ENCODE measurements at places on chromosomes 3 and 15.
A peak's percentile ranks its signal among the peaks of the same experiment; 100 is the strongest.

GRCh38 chr3:172106037-172106954 lies 66.9 kb downstream of the FNDC3B start:
- DNase-seq: no peak

GRCh38 chr3:197197334-197197733 lies 101.1 kb downstream of the DLG1 start:
- DNase-seq: no peak

DNA sequence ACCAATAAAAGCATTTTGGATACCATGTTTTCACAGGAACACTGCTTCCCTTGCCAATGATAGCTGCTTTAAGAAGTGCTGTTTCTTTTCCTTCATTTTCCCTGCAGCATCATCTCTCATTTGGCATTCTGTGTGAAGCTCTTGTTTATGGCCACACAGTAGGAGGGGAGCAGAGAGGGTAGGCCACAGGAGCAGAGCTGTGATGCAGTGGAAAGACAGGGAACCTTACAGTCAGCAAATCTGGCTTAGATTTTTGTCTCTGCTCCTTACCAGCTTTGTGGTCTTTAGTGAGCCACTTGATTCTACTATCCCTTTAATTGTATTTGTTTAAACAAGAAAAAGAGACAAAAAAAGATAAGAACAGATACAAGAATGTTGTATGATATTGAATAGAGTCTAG lies 138.7 kb downstream of the RPL22L1 start:
- no peak for DNase-seq

DNA sequence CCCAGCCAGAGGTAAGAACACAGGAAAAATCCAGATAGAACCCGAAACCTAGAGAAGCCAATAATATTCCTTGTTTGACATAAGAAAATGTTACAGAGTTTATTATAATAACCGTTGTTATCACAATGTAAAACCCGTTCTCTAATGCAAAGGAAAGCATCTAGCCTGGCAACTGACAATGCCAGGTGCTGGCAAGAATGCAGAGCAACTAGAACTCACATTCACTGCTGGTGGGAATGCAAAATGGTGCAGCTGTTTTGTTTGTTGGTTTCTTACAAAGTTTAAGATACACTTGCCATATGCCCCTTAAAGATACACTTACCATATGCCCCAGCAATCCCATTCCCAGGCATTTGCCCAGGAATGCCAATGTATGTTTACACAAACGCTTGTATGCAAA lies 23.4 kb downstream of the VPS39 start:
- no peak for DNase-seq

DNA sequence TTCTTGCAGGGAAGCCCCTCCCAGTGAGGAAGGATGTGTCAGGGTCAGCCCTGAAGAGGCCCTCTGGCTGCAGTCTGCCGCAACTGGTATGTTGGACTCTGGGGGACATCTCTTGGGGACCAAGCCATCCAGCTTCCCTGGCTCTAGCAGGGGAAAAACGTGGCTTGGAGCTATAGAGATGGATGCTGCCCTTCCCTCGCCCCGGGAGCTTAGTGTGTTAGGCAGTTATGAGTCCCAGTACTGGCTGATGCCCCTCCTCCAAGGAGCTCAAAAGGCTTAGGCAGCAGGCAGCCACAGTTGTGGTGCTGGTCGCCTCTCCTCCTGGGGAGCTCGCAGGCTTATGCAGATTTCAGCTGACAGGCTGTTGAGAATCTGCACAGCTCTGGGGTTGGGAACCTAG lies 353.1 kb upstream of the GBE1 start:
- no peak for DNase-seq

GRCh38 chr15:62894322-62895085 lies 148.0 kb upstream of the TPM1 start:
- DNase-seq: no peak

GRCh38 chr3:134359121-134360010 lies 14.9 kb downstream of the AMOTL2 start:
- DNase-seq: no peak

- DNase-seq: no peak
These were observed 19.9 kb downstream of the CIP2A start for GRCh38 chr3:108569336-108569735.

DNA sequence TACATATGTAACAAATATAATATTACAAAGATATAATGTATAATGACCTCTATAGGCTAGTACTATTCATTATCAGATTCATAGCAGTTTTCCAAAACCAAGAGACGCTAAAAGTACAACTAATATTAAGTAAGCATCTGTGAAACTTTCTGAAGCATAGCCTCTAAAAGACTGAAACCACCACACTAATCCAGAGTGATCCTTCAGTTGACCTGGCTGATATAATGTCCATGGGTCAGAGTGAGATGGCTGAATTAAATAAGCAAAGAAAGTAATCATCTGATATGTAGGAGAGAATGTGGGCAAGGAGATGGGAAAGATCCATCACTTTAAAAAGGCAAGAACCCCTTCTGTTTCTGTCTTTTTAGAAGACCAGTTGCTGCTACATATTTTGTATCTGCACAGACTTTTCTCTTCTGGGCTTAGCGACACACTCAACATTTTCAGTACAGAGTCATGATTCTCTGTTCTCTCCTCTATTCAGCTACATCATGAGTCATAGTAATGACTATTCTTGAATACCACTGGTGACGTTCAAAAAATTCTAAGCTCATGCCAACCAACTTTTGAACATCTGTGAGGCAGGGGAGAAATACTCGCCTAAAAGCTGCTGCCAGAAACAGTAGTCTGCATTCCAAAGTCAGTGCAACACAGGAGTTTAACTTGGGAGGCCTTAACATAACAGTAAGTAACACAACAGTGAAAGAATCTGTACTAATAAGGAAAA lies 149.6 kb downstream of the MAGI1 start:
- DNase-seq: no peak

DNA sequence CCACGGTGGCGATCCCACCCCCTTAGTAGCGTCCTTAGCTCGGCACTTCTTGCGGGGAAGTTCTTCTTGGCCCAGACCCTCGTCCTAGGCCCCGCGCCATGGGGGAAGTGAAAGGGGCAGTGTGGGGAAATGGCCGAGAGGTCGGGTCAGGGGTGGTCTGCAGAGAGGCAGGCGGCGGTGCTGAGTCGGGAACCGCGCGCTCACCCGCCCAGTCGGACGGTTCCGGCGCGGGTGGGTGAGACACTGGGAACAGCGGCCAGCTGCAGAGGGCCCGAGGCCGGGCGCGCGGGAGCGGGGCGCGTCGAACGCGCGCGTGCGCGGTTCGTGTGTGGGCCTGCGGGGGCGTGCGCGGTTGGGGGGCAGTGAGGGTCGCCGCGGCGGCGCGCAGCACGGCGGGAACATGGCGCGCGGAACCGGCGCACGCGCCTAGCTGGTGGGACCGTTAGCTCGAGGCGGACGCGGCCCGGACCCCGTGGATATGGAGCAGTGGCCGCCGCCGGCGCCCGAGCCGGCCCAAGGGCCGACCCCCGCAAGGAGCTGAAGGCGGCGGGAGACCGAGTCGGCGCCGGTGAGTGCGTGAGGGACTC lies 246.9 kb downstream of the GOLGA6L6 start:
- no peak for DNase-seq

DNA sequence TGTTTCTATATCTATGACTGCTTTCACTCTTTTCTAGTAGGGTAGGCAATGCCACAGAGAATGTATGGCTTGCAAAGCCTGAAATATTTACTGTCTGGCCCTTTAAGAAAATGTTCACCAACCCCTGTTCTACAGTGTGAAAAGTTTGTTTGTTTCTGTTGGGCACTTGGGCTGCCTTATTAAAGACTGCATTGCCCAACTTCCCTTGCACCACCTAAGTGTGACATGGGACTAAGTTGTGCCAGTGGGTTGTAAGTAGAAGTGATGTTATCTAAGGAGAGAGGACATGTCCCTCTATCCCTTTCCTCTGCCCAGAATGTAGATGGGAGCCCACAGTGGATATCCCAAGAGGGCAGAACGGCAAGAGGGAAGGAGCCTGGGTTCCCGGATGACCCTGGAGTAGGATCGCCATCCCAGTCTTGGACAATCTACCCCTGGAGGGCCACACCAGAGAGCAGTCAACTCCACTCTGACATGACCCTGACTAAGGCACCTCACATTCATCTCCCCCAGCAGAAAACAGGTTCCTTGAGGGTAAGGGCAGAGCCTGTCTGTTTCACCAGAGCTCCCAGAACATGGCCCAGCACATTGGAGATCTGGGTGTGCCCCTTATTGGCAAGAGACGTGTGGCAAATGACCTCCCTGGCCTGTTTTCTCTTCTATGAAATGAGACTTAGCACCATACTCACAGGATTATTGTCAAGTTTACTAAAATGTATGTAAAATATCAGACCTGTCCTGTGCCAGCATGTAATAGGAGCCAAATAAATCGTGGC lies 138.8 kb downstream of the SMAD6 start:
- no peak for DNase-seq

DNA sequence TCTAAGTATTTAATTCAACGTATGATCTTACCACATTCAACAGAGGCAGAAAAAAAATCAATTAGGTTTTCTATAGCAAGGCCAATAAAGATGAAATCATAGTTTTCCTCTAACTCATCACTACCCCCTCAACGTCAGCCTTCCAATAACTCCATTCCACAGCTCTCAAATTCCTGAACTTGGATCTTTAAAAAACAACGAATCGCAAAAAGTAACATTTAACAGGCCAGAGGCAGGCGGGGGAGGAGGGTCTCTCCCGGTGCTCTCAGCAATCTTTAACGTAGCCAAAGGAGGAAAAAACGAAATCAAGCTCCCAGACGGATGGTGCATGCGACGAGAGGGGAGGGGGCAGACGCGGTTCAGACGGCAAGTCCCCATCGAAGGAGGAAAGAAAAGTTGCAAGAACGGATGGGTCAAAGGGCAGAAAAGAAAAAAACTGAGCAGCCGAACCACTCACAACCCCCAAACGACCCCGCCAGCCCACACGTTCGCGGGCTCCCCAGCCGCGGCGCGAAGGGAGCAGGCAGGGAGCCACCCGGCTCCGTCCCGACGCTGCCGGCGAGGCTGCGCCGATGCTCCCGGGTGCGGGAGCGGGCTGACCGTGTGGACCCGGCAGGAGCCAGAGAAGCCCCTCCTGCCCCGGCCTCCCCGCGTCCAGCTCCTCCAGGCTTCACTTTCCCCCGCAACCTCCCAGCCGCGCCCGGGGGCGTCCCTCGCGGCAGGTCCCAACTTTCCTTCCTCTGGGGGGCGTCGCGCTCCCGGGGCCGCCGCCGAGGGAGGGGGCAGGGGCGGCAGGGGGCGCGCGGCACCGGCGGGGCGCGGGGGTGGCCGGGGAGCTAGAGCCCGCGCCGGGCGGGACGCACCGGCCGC lies 703 bp downstream of the PEAK1 start:
- DNase-seq: peak; percentile 51

DNA sequence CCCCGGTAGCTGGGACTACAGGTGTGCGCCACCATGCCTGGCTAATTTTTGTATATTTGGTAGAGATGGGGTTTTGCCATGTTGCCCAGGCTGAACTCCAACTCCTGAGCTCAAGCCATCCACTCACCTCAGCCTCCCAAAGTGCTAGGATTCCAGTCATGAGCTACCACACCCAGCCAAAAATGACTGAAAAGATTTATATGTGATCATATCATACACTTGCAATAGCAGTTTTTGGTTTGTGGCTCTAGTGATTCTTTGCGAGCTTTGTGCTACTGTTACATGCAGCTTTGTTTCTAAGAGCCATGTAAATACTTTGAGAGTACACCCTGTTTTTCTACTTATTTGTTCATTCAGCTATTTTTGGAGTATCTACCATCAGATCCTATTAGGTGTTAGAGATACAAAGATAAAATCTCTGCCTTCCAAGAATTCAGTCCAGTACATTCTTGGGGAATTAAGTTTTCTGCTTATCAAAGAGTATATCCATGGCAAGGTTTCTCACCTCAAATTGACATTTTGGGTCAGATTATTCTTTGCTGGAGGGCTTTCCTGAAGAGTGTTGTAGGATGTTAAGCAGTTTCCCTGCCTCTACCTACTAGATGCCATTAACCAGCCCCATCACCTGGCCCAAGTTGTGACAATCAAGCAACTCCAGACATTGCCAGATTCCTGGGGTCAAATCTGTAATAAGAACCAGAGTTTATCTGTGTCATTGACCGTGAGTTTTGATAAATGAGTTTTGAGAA lies 15.0 kb downstream of the SNAP23 start:
- no peak for DNase-seq

GRCh38 chr3:133840055-133840737 lies 34.6 kb downstream of the SRPRB start:
- no peak for DNase-seq

GRCh38 chr3:42547401-42547945 lies 34.3 kb downstream of the SEC22C start:
- peak; percentile 67 for DNase-seq

GRCh38 chr3:15023249-15023648 lies 41.9 kb downstream of the MRPS25 start:
- no peak for DNase-seq

DNA sequence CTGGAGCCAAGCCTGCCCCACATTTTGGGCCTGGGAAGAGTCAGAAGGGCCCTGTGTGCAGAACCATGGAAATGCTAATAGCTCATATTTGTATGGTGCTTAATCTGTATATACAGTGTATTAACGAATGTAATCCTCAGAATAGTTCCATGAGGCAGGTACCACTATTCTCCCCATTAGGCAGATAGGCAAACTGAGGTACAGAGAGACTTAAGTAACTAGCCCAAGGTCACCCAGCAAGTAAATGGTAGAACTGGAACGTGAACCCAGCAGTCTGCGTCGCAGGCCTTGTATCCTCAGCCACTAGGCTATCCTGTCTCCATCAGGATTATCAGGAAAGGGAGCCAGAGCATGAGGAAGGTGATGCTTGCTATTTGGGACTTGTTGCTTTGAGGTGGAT lies 28.0 kb upstream of the GLCE start:
- DNase-seq: no peak

GRCh38 chr3:127206154-127206553 lies 13.2 kb downstream of the PRR23E start:
- DNase-seq: no peak

DNA sequence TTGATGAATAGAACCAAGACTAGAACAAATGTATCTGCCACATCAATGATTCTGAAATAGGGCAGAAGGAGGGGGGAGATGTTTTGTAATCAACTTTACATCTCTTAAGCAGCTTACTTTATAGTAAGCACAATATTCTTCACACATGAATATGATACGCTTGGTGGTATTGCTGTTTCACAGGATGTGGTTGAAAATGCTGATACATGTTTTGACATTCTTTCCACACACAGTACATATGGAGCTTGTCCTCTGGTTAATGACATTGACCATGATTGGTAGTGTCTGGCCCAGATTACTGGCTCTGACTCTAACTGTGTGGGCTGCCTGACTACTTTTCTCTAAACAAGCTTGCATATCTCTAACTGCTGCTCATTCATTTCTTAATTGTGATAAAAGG lies 168.9 kb downstream of the KLHL25 start:
- DNase-seq: no peak

DNA sequence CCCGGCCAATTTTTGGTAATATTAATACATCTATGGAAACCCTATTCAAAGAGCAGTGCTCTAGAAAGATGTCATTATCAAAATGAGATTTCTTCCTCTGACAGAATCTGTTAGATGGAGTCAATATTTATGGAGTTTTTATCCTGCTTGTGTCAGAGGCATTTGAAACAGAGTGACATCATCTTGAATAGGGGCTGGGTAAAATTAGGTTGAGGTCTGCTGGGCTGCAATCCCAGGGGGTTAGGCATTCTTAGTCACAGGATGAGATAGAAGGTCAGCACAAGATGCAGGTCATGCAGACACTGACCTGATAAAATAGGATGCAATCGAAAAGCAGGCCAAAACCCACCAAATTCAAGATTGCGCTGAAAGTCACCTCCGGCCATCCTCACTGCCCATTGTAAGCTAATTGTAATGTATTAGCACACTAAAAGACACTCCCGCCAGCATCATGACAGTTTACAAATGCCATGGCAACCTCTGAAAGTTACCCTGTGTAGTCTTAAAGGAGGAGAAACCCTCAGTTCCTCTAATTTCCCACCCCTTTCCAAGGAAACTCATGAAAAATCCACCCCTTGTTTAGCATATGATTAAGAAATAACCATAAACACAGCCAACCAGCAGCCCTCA lies 27.3 kb upstream of the CCDC50 start:
- DNase-seq: no peak
